T1000 (cell line): ENCODE measurements at places on chromosomes 7 and 10.

GRCh38 chr7:116762971-116763370 is 91.0 kb downstream of the MET start:
- no peak for DNase-seq

GRCh38 chr10:133474027-133474426 is 20.3 kb downstream of the SCART1 start:
- DNase-seq = no peak

DNA sequence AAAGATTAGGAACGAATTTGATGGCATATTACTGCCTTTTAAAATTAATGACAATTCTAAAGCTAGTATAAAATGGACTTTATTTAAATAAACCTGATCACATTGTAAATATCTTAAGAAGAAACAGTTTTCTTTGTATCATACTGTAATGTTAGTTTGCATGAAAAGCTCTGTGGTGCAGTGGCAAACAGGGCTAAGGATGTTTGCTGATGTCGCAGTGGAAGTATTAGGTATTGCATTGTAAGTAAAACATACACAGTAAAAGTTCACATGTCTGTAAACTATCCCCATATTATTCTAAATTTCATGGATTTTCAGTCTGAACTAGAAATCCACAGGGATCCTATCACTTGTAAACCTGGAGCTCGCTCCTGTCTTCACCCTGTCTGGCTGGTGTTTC is 252.6 kb upstream of the ZNF32 start:
- DNase-seq = no peak

- DNase-seq = no peak
Observed at GRCh38 chr7:44566680-44567079, 7.0 kb downstream of the DDX56 start.

GRCh38 chr7:98467570-98468312 is 66.9 kb upstream of the BAIAP2L1 start:
- no peak for DNase-seq

DNA sequence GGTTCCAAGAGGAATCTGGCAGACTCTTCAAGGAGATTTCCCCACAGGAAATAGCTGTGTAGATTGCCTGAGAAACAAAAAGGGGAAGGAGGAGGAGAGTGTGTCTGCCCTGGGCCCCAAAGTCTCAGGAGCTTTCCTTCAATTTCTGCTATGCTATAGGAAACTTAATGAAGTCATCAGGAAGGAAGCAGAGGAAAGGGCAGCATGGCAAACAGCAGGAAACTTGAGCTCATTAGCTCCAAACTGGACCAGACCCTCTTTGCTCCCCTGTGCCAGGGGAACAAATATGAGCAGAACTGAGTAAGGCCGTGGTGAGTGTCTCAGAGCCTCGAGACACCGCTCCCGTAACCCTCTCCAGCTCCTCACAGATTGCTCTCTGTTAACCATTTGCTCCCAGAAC is 4.8 kb upstream of the KCNIP2 start:
- DNase-seq = no peak

DNA sequence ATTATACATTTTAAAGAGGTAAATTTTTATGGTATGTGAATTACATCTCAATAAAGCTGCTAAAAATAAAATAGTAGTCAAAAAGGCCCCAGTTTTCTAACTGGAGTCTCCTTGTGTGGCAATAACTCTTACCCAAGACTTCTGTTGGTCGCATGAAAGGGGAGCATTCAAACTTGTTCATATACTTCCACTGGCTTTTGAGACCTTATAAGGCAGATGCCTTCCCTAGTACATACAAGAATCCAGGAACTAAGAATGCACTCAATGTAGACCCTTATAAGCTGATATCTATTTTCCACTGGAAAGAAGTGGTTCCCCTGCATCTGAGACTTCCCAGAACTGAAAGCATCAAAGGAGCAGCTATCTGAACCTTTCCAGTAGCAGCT is 13.0 kb downstream of the BCAP29 start:
- no peak for DNase-seq

GRCh38 chr10:103812432-103812831 is 42.9 kb downstream of the SH3PXD2A start:
- no peak for DNase-seq

GRCh38 chr7:120825576-120825975 is 32.4 kb downstream of the TSPAN12 start:
- no peak for DNase-seq
